ENCODE measurements at places on chromosomes 5 and 9.

- no peak for DNase-seq
Measured at GRCh38 chr5:58016358-58016757, 443.5 kb downstream of the PLK2 start.

DNA sequence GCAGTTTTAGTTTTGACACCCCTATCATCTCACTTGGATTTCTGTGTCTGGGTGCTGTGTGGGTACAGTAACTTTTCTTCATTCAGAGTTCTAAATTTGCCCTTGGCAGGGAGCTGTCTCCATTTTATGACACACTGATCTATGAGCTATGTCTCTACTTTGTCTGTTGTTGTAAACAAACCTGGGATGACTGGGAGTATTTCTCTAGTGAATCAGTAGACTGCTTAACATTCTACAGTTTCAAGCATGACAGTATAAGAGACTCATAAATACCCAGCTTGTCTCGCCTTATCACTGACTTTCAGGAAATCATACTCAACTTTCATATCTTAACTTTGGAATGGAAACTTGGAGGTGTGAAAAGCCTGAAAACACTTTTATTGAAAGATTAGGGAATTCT lies 212.1 kb upstream of the NUDT12 start:
- no peak for DNase-seq

DNA sequence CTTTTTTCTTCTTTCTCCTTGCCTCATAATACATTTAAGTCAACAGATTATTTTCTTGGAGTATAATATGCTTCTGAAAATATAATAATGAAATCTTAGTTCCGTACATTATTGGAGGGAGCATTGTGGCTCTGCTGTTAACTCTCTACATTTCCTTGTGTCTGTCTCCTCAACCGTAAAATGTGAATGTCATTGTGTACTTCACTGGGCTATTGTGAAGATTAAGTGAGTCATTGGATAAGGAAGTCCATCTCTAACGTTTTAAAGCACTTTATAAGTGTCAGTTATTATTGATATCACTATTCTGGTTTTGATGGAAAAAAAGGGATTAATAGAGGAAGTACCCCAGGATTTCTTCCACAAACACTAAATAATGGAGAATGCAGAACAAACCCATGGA lies 304.5 kb upstream of the RFX3 start:
- DNase-seq: no peak

GRCh38 chr5:88725454-88725853 lies 157.5 kb downstream of the MEF2C start:
- no peak for DNase-seq

- DNase-seq: no peak
Measured at GRCh38 chr5:9115093-9115492, 430.8 kb downstream of the SEMA5A start.

- DNase-seq: no peak
Measured at GRCh38 chr5:123582550-123583285, 70.7 kb downstream of the CSNK1G3 start.

- peak; percentile 69 for DNase-seq
Measured at GRCh38 chr5:1294835-1295649, at the start of gene TERT. TSS of gene TERT (minus strand) at chr5:1295068. CDS start at chr5:1294989, 79 bp downstream.

DNA sequence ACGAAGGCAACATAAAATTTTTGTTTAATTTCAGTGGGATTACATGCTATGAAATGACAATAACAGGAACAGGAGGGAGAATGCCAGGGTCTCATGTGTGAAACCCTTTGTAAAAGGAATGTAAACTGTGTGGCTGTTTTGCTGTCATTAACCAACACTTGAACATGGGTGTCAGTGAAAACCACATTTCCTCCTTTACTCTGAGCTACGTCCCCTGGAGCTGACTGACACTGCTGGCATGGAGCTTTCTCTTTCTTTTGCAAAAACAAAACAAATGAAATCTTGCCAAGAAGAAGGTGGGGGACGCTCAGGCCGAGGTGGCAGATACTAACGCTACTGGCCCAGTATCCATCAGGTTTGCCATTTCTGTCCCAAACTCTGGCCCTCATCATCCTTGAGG lies 121.4 kb downstream of the DMRT2 start:
- no peak for DNase-seq

GRCh38 chr5:180523629-180524466 lies 29.7 kb downstream of the CNOT6 start:
- DNase-seq: no peak

DNA sequence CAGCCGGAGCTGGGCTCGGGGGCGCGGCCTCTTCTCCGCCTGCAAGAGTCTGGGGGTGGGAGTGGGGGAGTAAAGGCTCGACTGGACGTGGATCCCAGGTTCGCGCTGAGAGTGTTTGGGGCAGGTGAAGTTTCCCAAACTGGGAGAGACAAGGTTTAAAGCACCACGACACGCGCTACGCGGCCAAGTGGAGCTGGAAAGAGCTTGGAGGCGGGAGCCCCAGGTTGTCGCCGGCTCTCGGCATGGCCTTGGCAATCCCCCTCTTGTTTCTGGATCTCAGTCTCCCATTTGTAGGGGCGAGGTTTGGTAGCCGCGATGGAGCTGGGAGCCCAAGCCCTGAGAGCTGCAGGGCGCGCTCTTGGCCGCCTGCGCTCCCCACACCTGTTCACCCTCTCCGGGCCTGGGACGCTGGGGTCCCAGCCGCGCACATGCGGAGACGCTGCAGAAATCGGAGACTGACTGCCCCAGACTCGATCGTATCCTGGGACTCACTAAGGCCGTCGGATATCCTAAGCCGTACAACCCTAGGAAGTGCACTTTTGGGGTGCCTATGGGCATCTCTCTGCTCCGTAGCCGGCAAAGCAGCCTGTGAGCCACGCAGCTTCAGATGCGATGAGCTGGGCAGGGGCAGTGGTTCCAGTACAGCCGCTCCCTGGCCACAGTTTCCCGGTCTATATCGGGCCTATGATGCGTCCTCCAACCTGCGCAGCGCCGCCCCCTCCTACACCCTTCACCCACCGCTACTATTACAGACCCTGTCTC lies 937 bp downstream of the TMOD1 start:
- no peak for DNase-seq

DNA sequence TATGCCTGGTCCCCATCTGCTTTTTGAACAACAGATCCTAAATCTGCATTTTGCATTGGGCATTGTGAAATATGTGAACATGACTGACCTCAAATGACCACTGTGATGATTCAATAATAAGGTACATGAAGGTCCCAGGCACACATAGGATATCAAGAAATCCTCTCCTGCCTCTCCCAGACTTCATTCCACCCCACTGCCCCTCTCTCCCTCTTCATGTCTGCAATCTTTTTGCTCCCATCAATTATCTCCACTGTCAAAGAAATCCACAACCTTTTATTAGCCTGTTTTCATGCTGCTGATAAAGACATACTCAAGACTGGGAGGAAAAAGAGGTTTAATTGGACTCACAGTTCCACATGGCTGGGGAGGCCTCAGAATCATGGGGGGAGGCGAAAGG lies 476.7 kb downstream of the CTNND2 start:
- no peak for DNase-seq

GRCh38 chr5:25544652-25545249 lies 900.0 kb upstream of the CDH10 start:
- no peak for DNase-seq

GRCh38 chr9:129407905-129408452 lies 212.9 kb downstream of the C9orf50 start:
- no peak for DNase-seq

GRCh38 chr5:168320805-168321204 lies 29.4 kb downstream of the WWC1 start:
- no peak for DNase-seq

DNA sequence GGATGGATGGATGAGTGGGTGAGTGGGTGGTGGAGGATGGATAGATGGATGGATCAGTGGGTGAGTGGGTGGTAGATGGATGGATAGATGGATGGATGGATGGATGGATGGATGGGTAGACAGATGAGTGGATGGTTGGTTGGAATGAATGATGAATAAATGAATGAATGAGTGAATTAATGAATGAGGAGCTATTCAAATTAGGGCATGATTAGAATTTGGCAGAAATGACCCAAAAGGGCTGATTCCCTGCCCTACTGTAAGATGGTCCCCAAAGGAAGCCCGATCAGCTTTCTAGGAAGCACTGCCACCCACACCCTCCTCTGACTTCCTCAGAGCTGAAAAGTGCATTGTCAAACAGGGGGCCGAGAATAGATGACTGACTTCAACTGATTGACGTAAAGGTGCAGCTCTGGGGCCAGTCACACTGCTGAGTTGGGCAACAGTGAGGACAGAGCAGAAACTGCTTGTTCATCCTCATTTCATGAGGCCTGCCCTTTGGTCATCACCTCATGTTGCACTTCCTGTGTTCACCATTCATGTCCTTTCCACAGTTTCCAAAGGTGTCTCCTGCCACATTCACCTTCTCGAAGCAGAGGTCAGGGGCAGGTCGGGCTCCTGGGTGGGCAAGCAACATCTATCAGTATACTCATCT lies 34.3 kb downstream of the NIPAL4 start:
- DNase-seq: no peak

DNA sequence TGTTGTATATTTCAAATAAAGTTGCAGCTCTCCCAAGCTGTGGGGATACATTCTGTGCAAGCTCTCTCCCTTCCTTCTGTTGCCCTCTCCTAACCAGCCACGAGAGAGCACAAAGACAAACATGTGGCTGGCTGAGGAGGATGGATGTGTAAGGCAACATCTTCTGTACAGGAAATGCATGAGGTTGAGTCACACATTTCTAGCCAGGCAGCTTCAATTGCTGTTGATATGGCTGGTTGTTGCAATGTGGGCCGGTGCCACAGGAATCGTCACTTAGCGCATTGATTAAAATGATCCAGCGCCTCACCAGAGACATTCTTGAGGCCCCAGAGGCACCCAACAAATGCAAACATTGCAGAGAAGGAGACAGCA lies 207.1 kb downstream of the ICE1 start:
- no peak for DNase-seq

DNA sequence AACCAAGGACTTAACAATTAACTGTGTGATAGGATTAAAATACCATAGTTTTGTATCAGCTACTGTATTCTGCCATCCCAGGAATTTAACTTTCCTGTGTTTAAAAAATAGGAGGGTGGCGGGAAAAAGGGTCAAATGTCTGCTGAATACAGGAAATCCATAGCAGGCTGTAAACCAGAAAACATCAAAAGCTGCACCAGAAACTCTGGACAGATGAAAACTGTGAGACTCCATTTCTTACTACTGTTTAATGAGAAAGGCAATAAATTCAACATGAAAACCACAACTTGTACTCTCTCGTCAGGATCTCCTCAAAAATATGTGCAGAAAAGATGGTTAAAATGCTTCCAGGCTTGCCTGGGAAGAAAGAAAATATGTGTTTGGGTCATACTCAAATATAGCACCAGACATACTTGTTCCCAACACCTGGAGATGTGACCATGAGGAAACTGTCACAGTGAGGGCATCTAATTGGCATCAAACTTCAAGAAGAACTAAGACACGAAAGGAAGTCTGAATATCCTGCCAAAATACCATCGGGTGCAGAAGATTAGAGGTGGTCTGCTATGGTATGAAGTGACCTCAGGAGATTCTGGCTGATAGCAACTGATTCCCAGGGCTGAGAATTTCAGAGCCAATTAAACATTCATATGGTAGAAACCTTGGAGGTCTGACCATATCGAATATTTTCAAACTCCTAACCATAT lies 164.7 kb upstream of the TARS1 start:
- no peak for DNase-seq

- no peak for DNase-seq
Measured at GRCh38 chr9:29214690-29215253, 1641.5 kb upstream of the C9orf72 start.

DNA sequence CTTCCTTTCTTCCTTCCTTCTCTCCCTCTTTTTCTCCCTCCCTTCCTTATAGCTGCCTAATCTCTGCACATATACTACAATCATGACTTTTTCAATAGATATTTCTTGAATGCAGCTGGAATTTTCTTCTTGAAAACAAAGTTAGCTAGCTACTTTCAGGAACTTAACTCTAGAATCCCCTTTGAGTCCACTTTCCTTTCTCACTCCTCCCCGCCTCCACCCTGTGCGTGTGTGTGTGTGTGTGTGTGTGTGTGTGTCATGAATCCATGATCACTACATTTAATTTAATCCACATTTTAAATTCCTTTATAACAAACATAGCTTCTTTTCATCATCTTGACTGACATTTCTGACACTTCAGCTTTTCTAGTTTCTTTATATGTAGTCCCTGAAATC lies 167.5 kb upstream of the KLF9 start:
- no peak for DNase-seq

GRCh38 chr9:13744261-13744901 lies 464.9 kb upstream of the MPDZ start:
- no peak for DNase-seq

- no peak for DNase-seq
Measured at GRCh38 chr5:5139777-5140478, at the start of gene ADAMTS16. TSS of gene ADAMTS16 (plus strand) at chr5:5140330. CDS start at chr5:5140468, 138 bp downstream.

GRCh38 chr9:117596678-117597077 lies 107.5 kb upstream of the TLR4 start:
- no peak for DNase-seq

Data from effector CD8-positive, alpha-beta T cell (primary cell).